ENCODE measurements at places on chromosomes 13 and 19.

DNA sequence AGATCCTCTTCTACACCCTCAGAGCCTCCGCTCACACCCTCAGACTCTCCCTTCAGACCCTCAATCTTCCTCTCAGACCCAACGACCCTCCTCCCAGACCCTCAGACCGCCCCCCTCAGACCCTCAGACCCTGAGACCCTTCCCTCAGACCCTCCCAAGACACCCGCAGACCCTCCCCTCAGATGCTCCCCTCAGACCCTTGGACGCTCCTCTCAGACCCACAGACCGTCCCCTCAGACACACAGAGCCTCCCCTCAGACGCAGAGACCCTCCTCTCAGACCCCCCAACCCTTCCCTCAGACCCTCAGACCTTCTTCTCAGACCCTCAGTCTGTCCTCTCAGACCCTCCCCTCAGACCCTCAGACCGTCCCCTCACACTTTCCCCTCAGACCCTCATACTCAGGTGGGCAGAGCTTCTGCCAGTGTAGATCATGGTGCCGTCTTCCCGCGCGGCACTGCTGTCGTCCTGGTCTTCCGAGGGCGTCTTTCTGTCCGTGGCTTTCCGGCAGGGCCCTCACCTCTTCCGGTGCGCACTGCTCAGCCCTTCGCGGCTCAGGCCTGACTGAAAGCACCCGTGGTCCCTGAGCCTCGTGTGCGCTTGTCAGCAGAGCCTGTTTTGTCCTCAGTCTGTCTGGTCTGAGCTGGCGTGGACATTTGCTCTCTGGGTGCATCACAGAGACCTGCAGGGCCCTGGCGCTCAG lies 18.9 kb upstream of the TFDP1 start:
- no peak for DNase-seq

DNA sequence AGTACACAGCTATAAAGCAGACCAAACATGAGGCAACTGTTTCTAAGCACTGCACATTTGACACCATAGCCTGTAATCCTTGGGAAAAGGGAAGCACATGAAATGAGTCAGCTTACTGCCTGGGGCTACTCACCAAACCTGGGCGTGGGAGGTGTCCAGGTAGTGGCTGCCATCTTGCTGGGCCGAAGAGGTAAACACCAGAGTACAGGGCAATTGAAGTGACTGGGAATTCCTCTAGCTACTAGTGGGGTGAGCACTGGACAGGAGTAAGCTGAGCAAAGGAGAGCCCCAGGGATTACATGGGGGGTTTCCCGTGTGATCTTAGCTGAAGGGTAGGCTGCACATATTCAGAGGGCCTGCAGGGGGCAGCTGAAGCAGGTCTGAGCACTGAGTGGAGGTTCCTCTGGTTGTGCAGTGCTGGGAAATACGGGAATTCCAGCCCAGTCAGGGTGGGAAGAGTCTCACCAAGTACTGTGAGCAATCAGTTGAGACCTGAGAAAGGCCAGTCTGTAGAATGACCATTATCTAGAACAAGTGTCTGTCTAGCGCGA lies 140.5 kb downstream of the SLC7A1 start:
- peak; percentile 35 for DNase-seq

DNA sequence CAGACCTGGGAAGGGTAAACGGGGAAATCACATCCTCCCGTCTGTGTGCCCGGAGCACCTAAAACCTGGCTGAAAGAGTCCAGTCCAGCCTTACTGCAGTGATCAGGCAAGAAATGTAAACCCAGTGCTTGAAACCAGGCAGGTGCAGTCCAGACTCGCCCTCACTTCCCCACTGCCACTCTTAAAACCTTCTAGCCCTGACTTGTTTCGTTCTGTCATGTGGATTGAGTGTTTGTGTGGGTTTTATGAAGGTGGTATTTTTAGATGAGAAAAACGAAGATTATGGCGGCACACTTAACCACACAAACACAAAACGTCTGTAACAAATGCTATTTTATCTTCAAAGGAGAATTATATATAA lies 839 bp upstream of the CKAP2 start:
- DNase-seq = peak; percentile 17

GRCh38 chr19:33387351-33388230 lies 14.1 kb downstream of the CEBPG start:
- DNase-seq = no peak

GRCh38 chr13:53161251-53161650 lies 132.6 kb downstream of the OLFM4 start:
- DNase-seq = no peak

- no peak for DNase-seq
Measured at GRCh38 chr19:14183741-14184350, 22.1 kb downstream of the ADGRL1 start.

DNA sequence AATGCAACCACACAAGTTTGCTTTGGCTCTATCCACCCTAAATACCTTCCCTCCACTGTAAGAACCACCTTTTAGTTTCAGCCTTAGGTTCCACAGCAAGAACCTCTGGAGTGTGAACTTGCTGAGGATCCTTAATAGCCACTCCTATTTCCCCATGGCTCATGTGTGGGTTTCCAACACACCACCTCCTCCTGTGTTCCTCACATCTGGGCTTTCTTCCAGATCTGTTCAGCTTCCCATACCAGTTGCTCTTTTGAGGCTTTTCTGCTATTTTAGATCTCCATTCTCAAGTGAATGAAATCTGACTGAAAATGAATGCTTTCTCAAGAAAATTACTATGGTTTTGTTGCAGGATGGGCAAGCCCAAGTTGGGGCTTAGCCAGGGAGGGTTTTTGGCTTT lies 104.8 kb upstream of the MIR17HG start:
- peak; percentile 31 for DNase-seq

DNA sequence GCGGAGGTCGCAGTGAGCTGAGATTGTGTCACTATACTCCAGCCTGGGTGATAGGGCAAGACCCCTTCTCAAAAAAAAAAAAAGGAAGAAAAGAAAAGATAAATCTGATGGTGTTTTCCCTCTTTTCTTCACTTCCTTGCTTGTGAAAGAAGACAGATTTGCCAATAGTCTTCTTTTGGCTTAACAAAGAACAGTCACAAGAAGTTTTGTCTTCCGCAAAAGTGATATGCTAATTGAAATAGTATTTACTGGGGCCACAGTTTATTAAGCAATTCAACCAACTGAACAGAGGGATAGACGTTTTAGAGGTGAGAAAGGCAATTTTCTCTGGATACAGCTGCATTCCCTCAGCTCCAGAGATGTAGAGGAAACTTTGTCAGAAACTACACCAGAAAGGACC lies 22.9 kb upstream of the PLAUR start:
- DNase-seq = no peak

GRCh38 chr13:26095846-26096610 lies 44.2 kb upstream of the SHISA2 start:
- DNase-seq = no peak

DNA sequence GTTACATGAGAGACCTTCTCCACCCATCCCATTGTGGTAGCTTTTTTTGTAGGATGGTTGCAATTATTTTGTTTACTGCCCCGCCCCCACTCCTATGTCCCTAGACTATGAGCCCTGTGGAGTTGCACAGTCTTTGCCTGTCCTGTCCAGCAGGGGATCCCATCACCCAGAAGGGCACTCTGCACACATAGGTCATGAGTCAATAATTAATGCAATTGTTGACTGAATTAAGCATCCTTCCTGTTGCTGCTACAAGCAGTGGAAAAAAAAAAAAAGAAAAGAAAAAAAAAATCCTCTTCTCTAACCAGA lies 14.2 kb downstream of the C19orf81 start:
- DNase-seq = no peak

DNA sequence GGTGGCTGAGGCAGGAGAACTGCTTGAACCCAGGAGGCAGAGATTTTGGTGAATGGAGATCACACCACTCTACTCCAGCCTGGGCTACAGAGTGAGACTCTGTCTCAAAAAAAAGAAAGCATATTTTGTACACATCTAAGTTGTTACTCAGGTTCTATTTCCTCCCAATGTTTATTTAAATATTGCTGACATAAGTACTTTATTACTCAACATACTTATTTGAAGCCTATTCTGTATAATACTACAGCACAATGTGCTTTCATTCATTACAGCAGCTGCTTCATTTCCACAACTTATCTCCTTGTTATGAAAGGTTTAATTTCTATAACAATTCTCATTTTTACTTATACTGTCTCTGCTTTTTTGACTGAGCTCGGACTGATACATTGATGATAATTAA lies 495.7 kb downstream of the SLITRK1 start:
- peak; percentile 13 for DNase-seq

- peak; percentile 6 for DNase-seq
Measured at GRCh38 chr13:38602266-38602665, 84.6 kb upstream of the FREM2 start.

- DNase-seq = no peak
Measured at GRCh38 chr13:99459099-99459850, 42.0 kb upstream of the TM9SF2 start.

GRCh38 chr13:61261746-61262472 lies 153.7 kb downstream of the PCDH20 start:
- no peak for DNase-seq

GRCh38 chr13:22162889-22163288 lies 492.0 kb downstream of the FGF9 start:
- no peak for DNase-seq

GRCh38 chr19:57267291-57267690 lies 13.0 kb upstream of the ZNF460 start:
- DNase-seq = no peak

GRCh38 chr13:40130871-40131636 lies 475.6 kb downstream of the COG6 start:
- peak; percentile 87 for DNase-seq

DNA sequence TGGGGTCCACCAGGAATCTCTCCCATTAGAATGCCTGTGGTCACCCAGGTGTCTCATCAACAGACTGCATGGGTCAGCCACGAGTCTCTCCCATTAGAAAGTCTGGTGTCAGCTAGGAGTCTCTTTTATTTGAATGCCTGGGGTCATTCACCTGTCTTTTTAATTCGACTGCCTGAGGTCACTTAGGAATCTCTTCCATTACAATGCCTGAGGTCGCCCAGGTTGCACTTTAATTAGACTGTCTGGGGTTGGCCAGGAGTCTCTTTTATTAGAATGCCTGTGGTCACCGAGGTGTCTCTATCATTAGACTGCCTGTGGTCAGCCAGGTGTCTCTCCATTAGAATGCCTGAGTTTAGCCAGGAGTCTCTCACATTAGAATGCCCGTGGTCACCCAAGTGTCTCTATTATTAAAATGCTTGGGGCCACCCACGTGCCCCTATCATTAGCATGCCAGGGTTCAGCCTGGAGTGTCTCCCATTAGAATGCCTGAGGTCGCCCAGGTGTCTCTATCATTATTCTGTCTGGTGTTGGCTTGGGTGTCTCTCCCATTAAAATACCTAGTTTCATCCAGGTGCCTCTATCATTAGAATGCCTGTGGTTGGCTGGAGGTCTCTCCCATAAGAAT lies 1474.3 kb downstream of the UQCRFS1 start:
- no peak for DNase-seq

GRCh38 chr13:52345048-52345447 lies 60.9 kb downstream of the THSD1 start:
- DNase-seq = peak; percentile 64

GRCh38 chr19:3035542-3036118 lies 6.5 kb upstream of the TLE2 start:
- peak; percentile 100 for DNase-seq

- no peak for DNase-seq
Measured at GRCh38 chr13:74134777-74135325, 647 bp upstream of the KLF12 start.

- DNase-seq = peak; percentile 17
Measured at GRCh38 chr13:38941353-38941945, 49.2 kb downstream of the STOML3 start.

- DNase-seq = no peak
Measured at GRCh38 chr19:29660835-29661234, 4.4 kb upstream of the PLEKHF1 start.

GRCh38 chr13:49997955-49998354 lies 1.1 kb downstream of the TRIM13 start:
- DNase-seq = no peak

DNA sequence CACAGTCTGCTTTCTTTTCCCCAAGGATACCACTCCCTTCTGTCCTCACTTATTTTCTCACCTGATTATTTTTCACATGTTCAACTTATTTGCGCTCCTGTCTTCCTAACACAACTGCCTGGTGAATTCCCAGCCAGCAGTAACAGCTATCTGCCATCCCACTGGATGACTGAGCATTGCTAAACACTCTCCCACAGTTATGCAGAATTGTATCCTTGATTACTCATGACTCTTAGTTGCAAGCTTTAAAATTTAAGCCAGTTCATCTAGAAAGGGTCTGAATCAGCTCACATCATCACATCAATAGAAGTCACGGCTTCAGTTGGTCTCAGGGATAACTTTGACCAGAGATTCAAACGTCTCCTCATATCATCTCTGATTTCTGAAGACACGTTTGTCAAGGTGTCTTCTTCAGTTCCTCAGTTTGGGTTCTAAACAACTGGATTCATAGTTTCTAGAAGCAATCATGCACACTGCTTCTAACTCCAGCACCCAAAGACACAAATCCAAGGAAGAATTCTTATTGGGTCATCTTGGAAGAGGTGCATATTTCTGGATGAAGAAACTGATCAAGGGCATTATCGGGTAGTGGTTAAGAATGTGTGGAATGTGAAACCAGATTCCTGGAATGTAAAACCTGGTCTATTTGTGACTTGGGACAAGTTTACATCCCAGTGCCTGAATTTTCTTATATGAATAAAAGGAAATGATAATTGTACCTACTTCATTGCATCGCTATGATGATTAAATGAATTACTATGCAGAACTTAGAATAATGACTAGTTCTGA lies 13.9 kb upstream of the DACH1 start:
- no peak for DNase-seq

- no peak for DNase-seq
Measured at GRCh38 chr19:10203686-10204085, 8.9 kb upstream of the DNMT1 start.

- peak; percentile 18 for DNase-seq
Measured at GRCh38 chr19:35216016-35216832, 12.3 kb downstream of the FAM187B start.

DNA sequence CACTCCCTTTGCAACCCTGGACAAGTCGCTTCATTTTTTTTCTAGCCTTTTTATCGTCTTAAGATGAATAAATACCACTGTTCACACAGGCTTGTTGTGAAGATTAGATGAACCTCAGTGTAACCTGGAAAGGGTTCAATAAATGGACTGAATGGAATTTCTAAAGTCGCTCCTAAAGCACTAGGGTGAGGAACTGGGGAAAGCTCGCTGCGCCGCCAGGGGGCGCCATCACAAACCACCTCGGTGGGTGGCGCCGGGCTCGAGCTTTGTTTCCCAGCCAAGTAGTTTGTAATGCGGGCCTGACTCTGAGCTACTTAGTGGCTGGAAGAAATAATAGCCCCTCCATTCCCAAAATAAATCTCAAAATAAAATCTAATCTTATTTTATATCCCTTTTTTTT lies 2.2 kb upstream of the CEACAM6 start:
- DNase-seq = peak; percentile 34

Data from choroid plexus epithelial cell (primary cell).